ENCODE measurements at places on chromosomes 11 and 22.

DNA sequence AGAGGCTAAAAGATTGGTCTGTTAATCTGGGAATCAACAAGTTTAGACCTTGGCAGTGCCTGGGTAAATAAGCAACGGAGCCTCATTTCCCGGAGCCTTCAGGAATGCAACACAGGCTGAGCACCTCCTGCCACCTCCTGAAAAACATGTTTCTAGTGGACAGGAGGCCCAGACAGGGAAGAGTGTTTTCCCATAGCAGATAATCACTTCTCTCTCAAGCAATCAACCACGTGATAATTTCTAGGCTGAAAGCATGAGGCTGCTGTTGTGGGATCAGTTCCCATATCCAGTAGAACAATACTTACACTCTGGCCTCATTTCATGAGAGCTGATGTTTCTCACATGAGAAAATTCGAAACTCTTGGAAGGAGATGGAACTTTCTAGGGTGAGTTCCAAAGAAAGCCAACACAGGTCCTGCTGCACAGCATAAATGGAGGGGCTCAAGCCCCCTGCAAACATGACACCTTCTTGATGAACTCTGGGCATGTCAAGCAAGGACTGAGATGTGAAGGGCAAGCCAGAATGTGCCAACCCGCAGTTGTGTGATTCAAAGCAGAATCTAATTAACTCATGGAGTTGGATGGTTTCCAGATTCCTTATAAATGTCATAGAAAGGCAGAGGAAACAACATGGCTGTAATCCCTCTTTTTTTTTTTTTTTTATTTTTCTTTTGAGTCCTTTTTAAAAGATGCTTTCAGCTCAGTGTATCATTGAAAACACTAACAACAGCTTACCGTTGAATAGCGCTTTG lies 228.5 kb upstream of the SESN3 start:
- DNase-seq, result no peak

DNA sequence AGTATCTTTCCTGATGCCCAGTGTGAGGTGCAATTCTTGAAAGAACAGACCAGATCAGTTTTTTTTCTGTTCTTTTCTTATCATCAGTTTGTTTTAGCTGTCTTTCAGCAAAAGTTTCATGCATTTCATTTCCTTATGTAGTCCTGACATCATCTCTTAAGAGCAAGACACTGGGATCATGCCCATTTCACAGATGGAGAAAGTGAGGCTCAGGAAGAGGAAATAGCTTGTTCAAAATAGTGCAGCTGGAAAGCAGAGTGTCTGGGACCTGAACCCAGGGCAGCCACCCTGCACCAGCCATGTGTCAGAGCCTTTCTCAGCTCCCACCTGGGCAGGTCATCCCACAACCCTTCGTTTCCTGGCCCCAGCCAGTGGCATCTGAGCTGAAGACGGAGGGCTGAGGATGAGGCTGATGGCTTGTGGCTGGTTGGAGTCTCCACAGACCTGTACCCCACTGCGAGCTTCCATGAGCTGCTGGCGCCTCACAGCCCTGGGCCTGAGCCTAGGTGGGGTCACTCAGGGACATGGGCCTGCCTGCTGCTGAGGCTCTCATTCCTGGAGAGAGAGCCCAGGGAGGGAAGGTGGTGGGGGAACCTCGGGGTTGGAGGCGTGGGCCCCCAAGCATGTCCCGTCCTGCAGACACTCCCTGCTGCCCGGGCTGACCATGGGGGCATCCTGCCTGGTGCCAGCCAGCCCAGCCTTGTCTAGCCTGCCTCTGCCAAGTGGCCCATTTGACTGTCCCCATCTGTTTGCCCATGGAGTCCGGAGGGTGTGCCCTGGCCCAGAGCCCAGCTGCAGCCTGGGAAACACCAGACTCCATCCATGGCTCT lies 61.8 kb downstream of the SMIM38 start:
- no peak for DNase-seq

GRCh38 chr22:21741790-21742189 lies 6.2 kb upstream of the YPEL1 start:
- no peak for DNase-seq

- no peak for DNase-seq
These were observed 21.4 kb downstream of the CREB3L1 start for GRCh38 chr11:46298699-46299433.

- no peak for DNase-seq
These were observed 255.1 kb downstream of the DCDC1 start for GRCh38 chr11:31114442-31114841.

DNA sequence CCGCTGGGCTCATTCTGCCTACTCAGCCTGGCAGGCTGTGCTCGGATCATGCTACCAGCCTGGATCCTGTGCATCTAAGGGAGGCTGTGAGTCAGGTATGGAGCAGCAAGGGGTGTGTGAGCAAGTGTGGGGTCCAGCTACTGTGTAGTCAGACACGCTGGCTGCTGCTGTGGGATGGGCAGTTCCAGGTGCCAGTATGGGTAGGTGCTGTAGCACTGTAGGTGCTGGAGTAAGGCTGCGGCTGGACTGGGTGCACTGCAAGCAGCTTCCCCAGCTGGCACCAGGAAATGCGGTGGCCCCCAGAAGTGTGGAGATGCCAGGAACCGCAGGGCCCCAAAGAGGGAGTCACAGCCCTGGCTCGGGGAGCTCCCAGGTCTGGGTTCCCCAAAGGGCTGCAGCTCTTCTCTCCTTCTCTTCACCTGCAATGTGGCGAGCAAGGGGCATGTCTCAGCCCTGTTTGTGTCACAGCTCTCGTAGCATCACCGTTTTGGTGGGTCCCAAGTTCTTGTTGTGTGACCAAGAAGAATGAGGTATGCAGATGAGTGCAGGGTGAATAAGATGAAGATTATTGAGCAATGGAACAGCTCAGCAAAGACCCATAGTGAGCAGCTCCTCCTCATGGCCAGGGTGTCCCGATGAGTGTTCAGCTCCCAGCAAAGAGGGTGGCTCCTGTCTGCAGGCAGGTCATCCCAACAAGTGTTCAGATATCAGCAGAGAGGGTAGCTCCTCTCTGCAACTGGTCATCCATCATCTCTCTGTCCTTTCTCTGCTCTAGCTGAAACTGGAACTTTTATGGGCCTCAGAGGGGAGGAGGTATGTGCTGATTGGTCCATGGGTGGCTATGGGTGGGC lies 462.9 kb downstream of the TBC1D22A start:
- no peak for DNase-seq

GRCh38 chr22:17143101-17143500 lies 16.0 kb downstream of the HDHD5 start:
- DNase-seq, result no peak

DNA sequence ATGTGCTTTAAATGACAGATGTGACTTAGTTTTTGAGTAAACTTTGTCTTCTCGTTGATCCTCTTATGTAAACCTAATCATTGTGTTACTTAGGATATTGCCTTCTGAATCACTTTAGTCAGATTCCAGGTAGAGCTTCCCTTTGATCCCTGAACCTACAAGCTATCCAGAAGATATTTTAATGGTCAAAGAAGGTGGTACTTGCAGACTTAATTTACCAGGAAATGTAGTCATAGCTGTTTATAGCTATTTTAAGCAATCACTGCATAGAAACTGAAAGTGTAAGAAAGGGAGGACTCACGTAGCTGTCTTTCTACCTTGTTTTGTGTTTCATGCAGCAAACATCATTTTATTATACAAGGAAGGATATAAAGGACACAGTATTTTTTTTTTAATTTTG lies 189.5 kb downstream of the DDX10 start:
- no peak for DNase-seq

DNA sequence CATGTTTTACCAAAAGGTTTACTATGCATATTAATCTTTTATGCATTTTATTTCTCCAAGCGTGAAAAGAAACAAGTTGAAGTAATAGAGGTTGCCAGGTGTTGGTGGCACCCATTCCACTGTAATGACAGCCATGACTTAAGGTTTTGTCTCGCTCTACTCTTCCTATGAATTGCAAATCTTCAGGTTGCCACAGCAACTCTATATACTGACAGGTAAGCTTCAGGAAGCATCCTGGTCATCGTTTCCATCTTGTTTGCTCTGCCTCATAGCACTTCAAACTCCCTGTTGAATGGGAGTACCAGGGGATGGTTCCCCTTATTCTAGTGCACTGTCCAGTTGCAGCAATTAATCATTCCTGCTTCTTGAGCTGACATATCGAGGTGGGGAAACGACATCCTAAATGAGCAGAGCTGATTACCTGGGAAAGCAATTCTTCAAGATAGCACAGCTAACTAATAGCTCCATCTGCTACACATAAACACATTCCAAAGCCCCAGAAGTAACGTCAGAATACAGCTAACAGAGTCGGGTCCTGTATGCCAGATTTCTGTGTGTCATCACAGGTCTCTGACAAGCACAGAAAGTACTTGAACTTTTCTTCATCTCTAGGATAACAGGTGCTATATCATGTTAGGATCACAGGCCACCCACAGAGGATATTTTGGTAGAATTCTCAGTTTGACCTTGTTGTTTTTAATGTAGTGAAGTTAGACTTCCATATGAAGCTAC lies 80.3 kb downstream of the CADM1 start:
- DNase-seq, result no peak

- no peak for DNase-seq
These were observed 843.9 kb upstream of the CCDC90B start for GRCh38 chr11:84129961-84130576.

GRCh38 chr22:42922374-42923191 lies 65.5 kb upstream of the ARFGAP3 start:
- DNase-seq, result no peak

- DNase-seq, result no peak
These were observed 21.7 kb upstream of the TNRC6B start for GRCh38 chr22:40156001-40156516.

DNA sequence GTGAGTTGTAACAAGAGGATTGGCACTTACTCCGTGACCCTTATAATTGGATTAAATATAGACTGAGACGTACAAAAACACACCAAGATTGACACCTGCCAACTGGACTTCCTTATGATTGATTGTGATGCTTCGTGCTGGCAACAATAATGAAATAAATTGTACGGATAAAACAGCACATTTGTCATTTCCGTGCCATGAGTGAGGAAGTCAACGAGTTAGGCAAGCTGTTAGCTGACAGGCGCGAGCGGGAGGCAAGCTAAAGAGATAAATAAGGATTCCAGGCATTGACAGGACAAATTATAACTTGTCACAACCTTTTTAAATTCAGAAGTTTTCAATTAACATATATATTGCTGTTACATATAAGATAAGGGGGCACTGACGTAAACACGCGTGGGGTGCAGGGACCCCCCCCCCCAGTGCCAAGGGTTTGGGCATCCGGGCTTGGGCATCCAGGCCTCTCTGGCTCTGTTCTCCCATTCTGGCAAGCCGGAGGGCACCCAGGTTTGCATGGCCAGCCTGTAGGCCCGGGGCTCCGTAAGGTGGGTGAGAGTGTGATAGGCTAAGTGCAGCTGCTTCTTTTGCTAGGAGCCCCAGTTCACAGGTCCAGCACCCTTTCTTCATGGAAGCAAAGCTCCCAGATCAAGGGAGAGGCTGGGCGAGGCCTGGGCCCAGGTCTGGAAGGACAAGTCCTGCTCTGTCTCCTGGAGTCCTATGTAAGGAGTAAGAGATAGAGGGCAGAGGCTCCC lies 11.2 kb upstream of the PAX6 start:
- DNase-seq, result no peak

DNA sequence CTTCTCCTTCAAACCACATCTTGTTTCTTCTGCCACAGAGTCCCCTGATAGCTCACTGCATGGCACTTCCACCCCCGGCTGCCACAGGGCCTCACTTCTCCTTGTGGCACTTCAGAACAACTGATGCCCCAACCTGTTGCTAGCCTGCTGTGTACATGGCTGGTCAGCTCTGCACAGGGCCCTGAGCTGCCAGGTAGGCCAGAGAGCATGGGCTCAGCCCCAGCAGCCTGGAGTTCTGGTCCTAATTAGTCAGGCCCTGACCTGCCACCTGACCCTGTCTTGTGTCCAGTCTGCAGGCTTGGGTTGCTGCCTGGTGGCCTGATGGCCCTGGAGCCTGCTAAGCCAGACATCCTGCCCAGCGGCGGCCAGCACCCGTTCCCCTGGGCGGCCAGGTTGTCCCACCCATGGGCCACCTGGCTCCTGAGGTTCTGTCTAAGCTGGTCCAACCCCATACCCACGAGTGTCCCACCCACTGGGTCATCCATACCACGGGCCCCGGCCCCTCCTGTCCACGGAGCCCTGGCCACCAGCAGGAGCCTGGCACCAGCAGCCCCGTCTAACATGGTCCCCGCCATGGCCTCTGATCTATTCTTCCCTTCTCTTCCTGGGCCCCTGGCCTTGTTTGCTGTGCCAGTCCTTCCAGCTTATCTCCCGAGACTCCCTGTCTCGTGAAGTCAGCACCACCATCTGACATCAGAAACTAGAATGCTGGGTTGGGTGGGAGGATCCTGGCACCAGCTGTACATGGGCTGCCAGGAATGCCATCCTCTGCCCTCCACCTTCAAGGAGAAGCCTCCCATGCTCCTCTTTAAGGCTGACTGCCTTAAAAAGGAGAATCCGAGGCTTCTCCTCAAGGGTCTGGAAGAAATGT lies 3.1 kb upstream of the CERK start:
- DNase-seq, result no peak

DNA sequence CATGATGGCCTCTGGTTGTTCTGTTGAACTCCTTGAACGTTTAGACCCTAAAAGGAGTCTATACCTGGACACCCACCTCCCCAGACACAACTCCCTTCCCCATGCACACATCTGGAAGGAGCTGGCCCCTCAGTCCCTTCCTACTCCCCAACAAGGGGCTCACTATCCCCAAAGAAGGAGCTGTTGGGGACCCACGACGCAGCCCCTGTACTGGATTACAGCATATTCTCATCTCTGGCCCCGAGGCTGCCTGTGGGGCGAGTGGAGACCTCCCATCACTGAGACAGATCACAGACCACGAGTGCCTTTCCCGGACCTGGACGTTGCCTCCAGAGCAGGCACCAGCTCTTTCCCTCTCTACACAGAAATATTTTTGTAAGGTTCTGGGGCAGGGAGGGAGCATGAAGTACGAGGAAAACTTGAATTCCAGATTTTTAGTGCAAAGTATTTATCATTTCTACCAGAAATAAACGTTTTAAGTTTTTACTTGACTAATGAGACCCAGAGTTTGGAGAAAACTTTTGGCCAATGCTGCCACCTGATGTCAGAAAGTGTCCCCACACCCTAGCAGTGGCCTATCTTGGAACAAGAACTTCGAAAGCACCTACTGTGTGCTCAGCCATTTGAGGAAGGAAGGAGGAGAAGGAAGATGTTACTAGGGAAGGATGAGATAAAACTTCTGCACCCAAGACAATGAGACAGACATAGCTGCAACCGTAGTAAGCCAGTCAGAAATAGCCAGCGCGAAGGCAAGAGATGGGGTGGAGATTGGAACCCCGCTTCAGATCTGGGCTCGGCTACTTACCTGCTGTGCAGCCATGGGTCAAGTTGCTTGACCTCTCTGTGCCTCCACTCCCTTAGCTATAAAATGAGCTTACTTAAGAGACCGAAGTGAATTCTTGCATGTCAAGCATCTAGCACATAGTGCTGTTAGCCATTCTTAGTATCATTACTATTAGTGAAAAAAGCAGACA lies 10.2 kb upstream of the POU2F3 start:
- DNase-seq, result no peak
